ENCODE measurements at places on chromosomes 11 and 22.

- no peak for DNase-seq
Measured at GRCh38 chr11:30239025-30239424, 8.2 kb downstream of the FSHB start.

- DNase-seq = no peak
Measured at GRCh38 chr22:39991159-39991860, 3.4 kb upstream of the FAM83F start.

GRCh38 chr11:2570841-2571597 lies 126.2 kb downstream of the KCNQ1 start:
- no peak for DNase-seq

GRCh38 chr22:31488988-31489617 lies 539 bp downstream of the EIF4ENIF1 start:
- DNase-seq = peak; percentile 34

DNA sequence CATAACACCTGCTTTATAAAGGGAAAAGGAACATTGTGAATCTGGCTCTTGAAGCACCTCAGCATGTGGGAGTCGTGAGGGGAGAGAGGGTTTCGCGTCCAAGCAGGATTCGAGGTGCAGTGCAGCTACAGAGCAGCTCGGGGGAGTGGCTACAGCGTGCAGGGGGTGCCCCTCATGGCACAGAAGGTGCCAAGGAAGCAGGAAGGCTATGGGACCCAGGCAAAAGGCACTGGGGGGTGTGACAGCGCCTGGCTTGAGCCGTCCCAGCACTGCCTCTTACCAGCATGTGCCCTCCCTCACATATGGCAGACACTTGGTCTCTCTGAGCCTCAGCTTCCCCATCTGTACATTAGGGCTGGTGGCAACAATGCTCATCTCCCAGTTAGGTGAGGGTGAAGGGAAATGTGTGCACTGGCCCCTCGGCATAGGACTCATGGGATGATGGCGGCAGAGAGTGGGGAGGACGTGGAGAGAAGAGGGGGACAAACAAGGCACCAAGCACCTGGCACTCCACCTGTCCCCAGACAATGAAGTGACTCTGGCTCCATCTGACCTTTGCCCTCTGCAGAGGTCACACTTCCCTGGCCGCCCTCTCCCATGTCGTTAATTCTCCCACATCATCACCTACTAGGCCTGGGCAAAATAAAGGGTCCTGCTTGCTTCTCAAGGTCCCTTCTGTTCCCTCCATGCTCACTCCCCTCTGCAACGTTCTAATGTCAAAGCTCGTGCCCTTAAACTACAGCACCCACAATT lies 10.4 kb downstream of the TNKS1BP1 start:
- DNase-seq = no peak

GRCh38 chr11:128302425-128303186 lies 284.8 kb downstream of the ETS1 start:
- peak; percentile 94 for DNase-seq

- DNase-seq = peak; percentile 75
Measured at GRCh38 chr11:60717956-60718355, 6.6 kb upstream of the MS4A18 start.

GRCh38 chr22:39489094-39490068 lies 12.7 kb upstream of the MIEF1 start:
- no peak for DNase-seq

DNA sequence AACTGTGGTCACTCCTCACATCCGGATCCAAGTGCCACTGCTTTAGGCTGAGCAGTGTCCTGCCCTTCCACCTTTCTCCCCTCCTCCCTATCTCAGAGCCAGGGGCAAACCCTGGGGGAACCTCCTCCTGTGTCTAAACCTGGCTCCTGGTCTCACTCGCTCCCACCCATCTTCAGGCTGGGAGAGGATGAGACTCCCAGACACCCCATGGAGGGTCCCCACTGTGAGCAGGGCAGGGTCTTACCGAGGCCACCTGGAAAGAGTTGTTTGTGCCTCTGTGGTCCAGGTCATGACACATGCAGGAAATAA lies 93.6 kb downstream of the PDE2A start:
- DNase-seq = no peak

GRCh38 chr11:134667505-134667904 lies 255.5 kb upstream of the B3GAT1 start:
- DNase-seq = no peak

DNA sequence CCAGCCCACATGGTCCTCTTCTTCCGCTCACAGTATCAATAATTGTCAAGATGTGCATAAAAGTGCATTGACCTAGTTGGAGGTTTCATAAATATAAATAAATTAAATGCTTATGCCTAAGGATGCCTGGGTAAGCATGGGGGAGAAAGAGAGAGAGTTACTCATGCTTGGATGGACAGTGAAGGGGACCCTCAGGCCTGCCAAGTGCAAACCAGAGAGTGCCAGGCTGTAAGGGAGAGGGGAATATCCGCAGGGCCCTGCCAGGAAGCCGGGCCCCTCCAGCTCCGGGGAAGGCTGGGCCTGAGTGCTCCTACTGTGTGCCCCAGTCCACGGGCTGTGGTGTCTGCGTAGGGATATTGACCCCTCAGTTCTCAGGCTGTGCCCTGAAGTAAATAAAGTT lies 214.6 kb downstream of the DSCAML1 start:
- no peak for DNase-seq

DNA sequence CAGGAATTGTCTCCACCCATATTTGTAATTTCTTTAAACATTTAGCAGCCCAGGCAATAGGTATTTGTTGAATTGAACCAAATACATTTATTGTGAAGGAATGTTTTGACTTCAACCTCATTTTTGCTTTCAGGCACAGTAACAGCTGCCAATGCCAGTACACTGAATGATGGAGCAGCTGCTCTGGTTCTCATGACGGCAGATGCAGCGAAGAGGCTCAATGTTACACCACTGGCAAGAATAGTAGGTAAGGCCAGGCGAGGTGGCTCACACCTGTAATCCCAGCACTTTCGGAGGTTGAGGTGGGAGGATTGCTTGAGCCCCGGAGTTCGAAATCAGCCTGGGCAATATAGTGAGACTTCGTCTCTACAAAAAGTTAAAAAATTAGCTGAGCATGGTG lies 20.9 kb downstream of the ACAT1 start:
- DNase-seq = no peak

GRCh38 chr22:29030016-29030617 lies 31.5 kb downstream of the C22orf31 start:
- peak; percentile 7 for DNase-seq

GRCh38 chr11:1177020-1177770 lies 19.4 kb downstream of the MUC5AC start:
- no peak for DNase-seq

DNA sequence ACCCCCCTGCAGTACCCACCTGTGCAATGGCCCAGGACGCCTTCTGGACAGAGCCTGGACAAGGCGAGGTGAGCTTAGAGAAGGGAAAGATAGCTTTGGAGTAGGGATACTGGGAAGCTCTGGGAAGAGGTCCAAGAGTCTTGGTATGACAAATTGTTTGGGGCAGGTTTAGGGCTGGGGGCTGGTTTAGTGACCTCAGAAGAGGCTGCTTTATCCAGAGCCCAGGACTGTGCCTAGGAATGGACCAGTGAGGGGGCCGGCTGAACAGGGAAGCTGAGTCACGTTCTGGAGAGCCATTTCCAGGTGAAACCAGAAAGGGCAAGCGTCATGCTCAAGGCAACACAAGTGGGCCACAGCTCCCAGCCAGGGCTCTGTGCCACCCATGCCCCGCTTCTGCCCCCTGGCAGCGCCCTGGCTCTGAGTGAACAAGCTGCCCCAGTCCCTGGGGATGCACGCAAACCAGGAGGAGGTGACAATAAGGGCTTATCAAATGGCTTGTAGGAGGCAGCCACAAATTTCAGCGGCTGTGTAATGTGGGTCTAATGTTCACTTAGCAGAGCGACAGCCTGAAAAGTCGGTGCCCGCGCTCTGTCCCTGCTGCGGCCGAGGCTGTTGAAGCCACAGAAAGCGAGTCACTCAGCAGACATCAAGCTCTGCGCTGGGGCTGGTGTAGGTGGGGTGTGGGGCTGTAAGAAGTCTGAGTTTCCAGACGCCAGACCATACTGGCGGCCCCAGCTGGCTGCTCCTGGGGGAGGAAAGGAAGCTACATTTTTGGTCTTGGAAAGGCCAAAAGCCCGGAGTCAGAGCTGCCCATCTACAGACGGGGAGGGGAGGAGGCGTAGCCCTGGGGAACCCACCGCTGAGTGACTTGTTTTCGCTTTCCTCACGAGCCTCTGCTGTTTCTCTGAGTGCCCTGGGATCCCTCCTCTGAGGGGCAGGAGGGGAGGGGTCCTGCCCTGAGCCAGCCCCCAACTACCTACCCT lies 18.3 kb upstream of the SYT7 start:
- no peak for DNase-seq

GRCh38 chr11:1031121-1031899 lies 5.2 kb downstream of the MUC6 start:
- no peak for DNase-seq

DNA sequence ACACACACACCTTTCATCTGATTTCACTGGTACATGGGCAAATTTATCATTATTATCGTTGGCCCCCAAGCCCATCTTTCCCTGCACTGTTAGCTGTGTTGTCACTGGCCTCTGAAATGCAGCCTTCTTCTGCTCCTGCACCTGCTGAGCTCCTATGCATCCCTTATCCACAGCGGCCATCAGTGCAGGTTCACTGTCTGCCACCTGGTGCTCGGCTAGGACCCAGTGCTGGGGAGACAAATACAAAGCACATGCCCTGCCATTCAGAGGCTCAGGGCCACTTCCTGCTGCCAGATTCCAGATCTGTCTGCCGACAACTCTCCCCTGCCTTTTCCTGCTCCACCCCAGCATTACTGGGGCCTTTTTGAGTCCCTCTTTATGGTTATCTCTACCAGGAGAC lies 1205.4 kb downstream of the TBC1D22A start:
- no peak for DNase-seq

DNA sequence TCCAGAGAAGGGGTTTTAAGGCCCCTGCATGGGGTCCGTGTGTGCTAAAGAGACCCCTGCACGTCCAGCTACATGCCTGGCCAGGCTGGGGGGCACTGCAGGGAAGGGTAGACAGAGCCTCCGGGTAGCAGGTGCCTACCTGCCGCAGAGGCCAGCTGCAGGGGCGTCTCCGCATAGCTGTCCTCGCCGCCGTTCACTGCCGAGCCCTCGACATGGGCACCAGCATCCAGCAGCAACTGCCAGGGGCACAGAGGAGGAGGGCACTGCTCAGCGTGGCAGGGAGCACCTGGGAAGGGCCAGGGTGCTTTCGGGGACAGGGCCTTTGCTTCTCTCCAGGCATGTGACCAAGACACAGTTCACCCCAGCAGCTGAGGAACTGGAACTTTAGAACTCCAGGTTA lies 59.7 kb downstream of the NAT10 start:
- DNase-seq = no peak

Data from activated CD4-positive, alpha-beta T cell treated with anti-CD3 and anti-CD28 coated beads, Interleukin-10, Interleukin-2, amounts not matched to agents 100 ng/mL and 50 ng/mL, durations not matched to agents 16 hours and 8 hours (primary cell).